ENCODE measurements at places on chromosomes 6 and 20. TPM values are rescaled to one million over a fixed set of nuclear protein-coding genes. Genes with fewer than 3 reads are reported as not detected.

Gene CEBPB
- total RNA-seq: 23.6 TPM

Gene BANF2
- total RNA-seq: not detected

Gene OR2J3
- total RNA-seq: not detected

Gene CENPW
- total RNA-seq: 38.8 TPM

Gene EBF4
- 2.0 TPM for total RNA-seq
